ENCODE measurements at places on chromosomes 6 and 20.

DNA sequence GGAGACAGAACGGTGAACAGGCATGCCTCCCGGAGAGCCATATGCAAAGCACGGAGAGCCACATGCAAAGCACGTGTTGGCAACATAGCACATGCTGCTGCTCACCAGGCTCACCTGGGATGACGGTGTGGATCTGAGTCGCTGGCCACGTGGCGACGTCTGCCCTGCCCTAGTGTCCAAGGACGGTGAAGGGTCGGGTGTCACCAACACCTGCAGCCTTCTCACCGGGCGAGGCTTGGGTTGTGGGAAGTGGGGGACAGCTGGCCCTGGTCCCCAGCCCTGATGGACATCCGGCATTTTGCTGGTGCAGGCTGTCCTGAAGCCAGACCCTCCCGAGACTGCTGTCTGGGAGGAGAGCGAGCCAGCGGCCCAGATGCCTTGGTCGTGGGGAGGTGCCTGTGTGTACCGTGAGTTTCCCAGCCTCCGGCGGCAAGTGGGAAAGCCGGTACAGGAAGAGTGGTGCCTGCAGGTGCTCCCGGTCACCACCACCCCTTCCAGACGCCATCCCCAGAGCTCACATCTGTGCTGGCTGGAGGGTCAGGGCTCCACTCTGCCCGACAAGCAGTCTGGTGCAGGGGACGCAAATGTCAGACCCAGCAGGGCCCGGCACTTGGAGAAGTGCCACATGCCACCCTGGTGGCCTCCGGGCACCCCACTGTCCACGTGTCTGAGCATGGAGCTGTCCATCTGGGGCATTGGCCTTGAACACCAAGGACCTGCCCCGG, 5.9 kb upstream of the ADRM1 start:
- no peak for DNase-seq

DNA sequence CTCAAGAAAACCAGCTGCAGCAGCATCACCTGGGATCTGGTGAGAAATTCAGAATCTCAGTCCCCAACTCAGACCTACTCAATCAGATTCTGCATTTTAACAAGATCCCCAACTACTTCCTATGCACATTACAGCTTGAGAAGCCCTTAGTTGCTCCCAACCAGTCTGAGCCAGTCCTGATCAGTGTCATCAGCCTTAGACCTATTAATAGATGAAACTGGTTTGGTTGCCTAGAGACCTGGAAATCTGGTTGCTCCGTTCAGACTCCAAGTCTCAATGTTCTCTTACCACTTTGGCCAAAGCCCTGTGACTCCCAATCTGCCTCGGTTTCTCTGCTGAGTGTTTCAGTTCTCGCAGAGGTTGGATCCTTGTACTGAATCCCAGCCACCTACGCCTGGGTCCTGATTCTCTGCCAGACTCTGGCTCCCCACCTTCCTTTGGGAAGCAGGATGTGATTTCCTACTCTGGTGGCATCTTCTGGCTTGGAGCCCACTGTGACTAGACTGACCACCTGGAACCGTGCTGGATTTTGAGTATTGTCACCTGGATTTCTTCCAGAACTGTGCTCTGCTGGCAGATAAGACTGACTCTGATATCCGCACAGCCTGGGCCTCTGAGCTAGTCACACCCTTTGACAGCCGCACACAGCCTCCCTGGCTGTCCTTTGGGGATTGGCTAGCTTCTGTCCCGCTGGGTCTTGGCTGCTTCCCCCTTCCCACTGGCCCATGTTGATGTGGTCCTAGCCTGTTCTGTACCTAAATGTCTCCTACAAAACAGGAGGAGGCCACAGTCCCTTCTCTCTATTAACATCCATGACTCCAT, 20.3 kb upstream of the ATXN1 start:
- DNase-seq: no peak

GRCh38 chr6:14957355-14958059, 288.4 kb upstream of the JARID2 start:
- DNase-seq: no peak

GRCh38 chr6:36963451-36964290, 9.1 kb downstream of the PI16 start:
- DNase-seq: no peak

- DNase-seq: no peak
These were observed 71.5 kb downstream of the CD83 start for GRCh38 chr6:14189074-14189473.

DNA sequence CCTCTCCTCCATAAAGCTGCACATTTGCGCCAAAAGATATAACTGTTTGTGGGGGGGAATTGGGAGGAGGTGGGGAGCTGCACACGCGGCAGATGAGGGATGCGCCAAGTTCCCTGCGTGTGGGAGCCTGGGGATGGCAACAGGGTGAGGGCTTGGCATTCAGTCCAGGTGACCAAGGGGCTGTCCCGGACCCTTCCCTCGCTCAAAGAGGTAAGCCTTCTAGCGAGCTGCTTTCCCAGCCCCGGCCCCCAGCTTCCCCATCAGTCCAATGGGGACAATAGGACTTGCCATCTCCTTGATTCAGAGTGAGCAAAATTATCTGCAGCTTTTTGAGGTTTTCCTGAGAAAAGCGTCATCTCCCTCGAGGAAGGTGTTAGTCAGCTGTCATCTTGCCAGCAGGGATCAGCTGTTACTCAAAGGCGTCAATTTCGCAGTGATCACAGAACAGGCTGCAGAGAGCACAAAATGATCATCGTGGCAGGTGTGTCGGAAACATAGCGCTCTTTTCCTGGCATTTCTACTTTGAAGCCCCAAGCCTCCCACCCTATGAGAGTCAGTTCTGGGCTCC, 21.3 kb downstream of the ZNF831 start:
- DNase-seq: no peak

DNA sequence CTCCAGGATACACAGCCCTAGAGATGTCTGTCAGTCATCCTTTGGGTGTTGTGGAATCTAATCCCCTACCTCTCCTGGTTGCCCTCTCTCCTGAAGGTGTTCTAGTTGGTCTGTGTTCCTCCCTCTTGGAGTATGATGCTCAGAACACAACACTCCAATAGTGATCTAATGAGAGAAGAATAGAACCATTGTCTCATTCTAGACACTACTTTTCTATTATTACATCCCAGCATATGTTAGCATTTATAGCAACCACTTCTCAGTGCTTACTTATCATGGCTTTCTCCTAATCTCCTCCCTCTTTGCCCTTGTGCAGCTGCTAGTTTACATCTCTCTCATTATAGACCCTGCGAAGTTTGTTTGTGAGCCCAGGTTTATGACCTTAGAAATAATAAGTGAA, 109.0 kb downstream of the UNC5CL start:
- DNase-seq: no peak

DNA sequence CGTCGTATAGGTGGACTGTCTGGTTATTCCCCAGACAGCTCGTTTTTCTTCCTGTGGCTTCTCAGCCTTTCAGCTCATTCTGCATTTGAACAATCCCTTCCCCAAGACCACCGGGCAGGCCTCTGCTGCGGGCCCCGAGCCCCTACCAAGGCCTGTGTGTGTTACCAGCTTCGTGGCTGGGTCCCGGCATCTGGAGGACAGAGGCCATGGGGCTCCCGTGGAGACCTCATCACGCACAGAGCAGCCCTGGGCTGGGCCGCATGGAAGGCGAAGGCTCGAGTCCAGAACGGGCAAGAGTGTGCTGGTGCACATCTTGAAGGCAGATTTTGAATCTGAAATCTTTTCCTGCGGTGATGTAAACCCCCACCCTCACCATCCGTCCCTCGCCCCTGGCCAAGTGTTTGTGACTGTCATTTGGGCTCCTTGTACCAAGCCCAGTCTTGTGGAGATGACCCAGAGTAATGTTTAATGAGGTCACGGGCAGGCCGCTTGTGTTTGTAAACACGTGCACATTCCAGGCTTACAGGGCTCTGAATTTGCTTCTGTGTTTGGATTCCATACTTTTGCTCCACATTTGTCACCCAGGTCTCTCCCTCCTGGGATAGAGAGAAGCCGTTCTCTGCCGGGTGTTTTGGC, 119.6 kb downstream of the CDH4 start:
- DNase-seq: no peak

DNA sequence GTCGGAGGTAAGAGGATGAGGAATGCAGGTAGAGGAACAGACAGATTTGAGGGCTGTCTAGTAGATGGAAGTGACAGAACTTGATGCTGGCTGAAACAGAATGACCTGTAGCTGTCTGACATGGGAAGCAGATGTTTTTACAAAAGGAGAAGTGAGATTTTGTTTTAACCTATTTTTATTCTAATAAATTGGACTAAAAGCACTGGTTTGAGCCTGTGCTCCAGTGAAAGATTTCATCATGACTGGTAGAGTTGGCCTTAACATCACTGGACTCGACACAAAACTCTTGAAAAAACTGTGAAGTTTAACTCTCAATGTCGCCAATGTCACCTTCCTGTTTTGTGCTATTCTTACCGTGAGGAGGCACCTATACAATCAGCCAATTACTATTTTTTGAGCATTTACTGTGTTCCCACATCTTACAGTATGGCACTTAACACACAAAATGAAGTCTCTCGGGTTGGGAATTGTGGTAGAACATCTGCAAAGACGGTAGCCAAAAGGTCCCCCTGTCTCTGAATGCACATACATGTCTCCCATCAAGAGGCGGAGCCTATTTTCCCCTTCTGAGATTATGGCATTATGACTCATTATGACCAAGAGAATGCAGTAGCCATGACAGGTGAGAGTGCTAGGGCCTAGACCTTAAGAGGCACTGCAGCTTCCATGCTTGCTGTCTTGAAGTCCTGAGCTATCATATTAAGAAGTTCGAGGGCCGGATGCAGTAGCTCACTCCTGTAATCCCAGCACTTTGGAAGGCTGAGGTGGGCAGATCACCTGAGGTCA, 93.2 kb downstream of the FOXF2 start:
- no peak for DNase-seq

GRCh38 chr6:22236626-22237414, 60.0 kb downstream of the PRL start:
- no peak for DNase-seq

DNA sequence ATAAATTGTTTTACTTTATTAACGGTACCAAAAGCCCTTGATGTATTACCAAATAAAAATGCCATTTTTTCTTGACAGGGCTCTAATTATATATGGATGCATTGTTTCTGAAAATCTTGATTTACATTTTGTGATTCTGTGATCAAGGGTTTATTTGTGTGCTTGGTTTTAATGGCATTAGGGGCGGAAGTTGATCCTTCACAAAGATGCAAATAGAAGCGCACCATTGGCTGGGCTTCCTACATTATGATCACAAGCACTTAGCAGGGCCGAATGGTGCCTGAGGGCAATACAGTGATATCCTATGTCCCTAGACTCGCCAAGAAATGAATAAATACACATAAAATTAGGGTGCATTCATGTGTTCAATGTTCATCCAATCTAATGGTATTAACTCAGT, 172.9 kb upstream of the UST start:
- no peak for DNase-seq

- no peak for DNase-seq
These were observed 16.6 kb downstream of the SASH1 start for GRCh38 chr6:148359228-148359627.

DNA sequence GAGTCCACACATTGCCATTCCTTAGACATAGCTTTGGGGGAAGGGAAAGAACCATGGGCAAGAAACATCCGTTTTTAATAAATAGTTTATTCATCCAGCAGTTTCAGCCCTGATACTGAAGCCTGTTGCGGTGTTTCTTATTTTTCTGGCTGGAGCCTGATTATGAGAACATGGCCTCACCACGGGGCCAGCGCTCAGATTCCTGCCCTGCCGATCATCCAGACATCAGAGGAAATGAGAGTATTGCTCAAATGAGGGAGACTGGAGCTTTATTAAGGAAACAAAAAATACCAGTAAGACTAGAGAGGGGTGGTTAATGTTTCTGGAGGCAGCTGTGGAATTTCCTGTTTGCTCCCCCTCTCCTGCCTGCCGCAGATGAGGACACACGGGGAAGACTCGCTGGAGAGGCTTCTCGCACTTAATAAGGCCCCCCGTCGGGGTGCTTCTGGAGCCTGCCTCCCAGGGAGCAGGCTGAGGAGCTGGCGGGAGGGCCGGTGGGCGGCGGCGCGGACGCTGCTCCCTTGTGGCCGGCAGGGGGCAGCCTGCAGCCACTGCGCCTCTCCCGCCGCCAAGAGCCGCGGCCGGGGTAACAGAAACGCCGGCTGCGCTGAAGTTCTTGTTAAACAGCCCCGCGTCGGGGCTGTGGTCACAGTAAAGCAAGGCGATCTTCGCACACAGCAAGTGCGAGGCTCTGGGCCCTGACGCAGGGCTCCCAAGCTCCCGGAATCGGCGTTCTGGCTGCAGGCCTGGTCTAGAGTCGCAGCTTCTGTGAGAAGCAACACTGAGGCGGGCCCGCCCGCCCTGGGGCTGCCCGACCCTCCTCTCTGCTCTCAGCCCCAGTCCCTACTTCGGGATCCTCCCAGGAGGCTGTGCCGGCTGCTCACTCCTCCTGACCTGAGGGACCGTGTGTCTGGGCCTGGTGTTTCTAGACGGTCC, 17.5 kb downstream of the LEMD2 start:
- peak; percentile 94 for DNase-seq

- no peak for DNase-seq
These were observed 32.8 kb downstream of the SNX5 start for GRCh38 chr20:17935761-17936160.

DNA sequence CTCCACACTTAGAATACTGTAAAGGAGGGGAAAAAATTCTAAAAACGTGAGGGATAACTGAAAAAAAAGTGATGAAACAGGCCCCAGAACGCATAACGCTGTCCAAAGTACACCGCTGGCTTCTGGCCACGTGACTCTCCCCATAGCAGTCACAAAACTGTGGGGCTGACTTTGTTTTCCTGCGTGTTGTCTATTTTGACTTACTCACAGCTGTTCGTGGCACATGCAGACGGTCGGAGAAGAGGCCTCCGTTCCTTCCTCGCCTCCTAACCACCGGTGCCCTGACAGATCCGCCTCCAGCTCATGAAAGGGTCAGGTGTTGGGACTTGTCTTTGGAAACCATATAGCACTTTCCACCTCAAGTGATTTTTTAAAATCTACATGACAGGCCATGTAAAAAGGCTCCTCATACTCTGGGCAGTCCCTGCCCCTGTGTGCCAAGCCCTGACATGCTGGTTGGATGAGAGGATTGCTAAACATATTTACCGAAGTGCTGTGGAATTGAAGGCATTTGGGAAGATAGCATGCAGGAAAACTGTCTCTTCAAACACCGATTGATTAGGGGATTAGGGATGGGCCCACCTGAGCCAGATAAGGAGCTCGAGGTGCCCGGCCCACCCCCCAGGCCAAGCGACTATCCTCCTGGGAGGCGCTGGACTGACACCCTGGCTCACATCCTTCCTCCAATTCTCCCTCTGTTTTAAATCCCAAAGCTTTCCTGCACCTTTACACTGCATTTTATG, 54.8 kb downstream of the DACT2 start:
- no peak for DNase-seq

DNA sequence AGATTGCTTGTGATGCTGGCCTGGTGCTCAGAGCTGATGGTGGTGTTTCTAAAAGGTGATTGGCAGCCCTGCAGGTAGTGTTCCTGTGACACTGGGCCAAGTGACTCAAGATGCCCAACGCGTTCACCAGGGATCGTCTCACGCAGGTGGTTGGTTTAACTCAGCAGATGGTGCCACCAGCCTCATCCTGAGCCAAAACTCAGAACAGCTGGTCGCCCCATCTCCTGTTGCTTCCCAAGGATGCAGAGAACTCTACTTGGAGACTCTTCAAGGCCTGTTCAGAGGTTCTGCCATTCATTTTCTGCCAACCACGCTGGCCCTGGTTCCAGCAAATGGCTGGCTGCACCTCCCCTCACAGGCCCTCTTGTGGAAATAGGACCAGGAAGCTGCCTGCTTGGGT, 394.4 kb downstream of the CDH26 start:
- DNase-seq: no peak

- DNase-seq: no peak
These were observed 3.9 kb upstream of the C4A start for GRCh38 chr6:31977816-31978431.

All from NB4 (cell line).